Thyroid gland (tissue), 4 donors: ENCODE measurements at places on chromosomes 13 and 19.

DNA sequence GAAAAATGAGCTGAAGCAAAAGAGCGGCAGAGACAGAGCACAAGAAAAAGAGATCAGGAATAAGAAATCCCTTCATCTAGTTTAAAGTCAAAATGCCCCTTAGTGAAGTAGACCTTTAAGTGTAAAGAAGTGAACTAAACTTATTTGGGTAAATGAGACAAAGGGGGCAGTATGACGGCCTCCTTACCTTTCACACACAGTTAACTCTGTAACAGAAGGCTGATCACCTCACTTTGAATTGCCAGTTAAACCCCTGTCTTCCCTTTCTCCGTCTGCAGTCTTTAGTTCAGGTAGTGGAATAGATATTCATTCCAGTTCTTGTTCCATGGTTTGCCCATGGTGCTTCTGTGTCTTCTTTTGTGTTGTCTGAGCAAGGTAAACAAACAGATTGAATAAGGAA lies 1029.8 kb downstream of the DIAPH3 start:
- no peak for DNase-seq
- H3K27me3 ChIP-seq, result no peaks in the 10 kb centered on the region

DNA sequence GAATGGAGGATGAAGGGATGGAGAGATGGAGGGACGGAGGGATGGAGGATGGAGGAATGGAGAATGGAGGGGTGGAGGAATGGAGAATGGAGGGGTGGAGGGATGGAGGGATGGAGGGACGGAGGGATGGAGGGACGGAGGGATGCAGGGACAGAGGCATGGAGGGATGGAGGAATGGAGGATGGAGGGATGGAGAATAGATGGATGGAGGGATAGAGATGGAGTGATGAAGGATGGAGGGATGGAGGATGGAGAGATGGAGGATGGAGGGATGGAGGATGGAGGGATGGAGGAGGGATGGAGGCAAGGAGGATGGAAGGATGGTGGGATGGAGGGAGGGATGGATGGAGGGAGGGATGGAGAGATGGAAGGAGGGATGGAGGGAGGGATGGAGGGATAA lies 22.1 kb downstream of the PIP5K1C start:
- H3K4me3 ChIP-seq, result no peak overlapping the region
- no peaks in the 10 kb centered on the region for H3K36me3 ChIP-seq
- no peaks in the 10 kb centered on the region for H3K4me1 ChIP-seq

DNA sequence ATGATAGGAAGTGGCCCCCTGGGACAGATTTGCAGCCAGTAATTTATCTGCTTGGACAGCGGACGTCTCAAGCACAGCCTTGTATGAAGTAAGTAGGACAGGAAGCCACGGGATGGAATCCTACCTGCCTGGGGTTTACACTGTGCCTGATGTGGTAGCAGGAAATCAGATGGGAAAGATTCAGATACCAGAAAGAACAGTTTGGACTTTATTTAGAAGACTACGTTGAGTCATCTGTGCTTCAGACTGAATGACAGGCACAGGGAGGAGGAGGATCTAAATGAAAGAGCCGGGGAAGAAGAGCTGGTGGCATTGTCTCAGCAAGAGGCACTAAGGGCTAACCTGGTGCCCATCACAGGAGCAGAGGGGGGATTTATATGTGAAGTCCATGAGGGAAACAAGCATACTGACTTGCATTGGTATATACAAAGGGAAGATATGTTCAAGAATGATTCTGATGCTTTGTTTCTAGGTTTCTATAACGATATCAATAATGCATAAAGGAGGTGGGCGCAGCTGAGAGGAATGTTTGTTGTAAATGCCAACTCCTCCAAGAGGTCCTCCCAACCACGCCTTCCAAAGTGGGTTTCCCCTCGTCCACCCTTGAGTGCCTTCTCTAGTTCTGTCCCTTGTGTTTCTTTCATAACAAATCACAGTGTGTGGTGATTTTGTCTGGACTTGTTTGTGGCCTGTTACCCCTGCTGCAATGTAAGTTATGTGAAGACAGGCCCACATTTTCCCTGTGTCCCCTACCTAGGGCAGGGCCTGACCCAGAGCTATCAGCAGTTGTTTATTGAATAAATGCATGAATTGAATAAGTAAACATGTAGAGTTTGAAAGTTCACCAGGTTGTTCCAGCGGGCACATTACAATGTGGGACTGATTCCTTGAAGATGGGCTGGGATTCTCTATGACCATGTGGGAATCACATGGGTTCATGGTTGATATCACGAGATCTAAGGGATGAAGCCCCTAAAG lies 328.4 kb downstream of the SLC7A1 start:
- no peak overlapping the region for H3K27ac ChIP-seq
- H3K36me3 ChIP-seq, result no peaks in the 10 kb centered on the region
- peaks cover 9% of the 10 kb centered on the region for H3K4me1 ChIP-seq
- H3K27me3 ChIP-seq, result no peaks in the 10 kb centered on the region

DNA sequence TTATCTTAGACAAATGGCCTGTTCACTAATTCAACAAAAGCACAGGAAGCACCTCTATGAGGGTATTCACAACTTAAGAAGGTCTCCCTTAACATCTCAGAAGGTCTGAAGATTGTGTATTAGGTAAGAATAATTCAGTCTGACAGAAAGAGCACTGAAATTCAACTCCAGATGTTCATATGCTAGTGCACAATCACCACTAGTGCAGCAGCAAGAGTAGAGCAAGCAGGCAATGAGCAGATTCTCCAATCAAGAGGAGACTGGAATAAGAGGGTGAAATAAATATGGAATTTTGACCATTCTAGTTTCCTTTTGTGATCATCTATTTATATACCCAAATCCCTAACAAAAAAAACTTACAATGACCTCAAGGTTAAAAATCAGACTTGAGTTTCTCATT lies 52.0 kb downstream of the MPHOSPH8 start:
- H3K36me3 ChIP-seq, result no peaks in the 10 kb centered on the region
- no peaks in the 10 kb centered on the region for H3K4me1 ChIP-seq
- DNase-seq, result no peak
- no peak overlapping the region for H3K27ac ChIP-seq

GRCh38 chr13:41708713-41709112 lies 251.4 kb downstream of the RGCC start:
- no peak overlapping the region for H3K27ac ChIP-seq
- peak; percentile 17 for DNase-seq
- H3K27me3 ChIP-seq, result no peaks in the 10 kb centered on the region
- H3K4me3 ChIP-seq, result no peak overlapping the region

DNA sequence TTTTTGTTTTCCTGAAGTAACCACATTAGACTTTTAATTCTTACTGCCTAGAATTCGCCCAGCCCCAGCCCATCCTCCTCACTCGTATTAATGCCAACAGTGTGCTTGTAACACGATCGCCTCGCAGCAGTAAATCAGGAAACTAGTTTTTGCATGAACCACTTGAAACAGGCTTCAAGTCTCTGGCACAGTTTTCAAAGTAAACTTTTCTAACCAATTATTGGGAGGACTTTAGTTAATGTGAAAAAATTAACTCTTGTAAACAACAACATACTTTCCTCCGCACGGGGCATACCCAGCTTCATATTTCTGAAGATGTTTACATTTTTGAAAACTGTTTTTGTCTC lies 39.2 kb downstream of the TNFRSF19 start:
- peaks cover 18% of the 10 kb centered on the region for H3K4me1 ChIP-seq
- peak; percentile 67 for DNase-seq
- no peaks in the 10 kb centered on the region for H3K36me3 ChIP-seq
- H3K27me3 ChIP-seq, result no peaks in the 10 kb centered on the region
- H3K27ac ChIP-seq, result peak overlapping the region; percentile 74

- peak; percentile 4 for DNase-seq
- peak within 1 kb of the TSS; percentile 20 for H3K4me3 ChIP-seq
- no peak within 1 kb of the TSS for H3K27ac ChIP-seq
- no peaks in the 10 kb centered on the region for H3K4me1 ChIP-seq
- no peaks in the 10 kb centered on the region for H3K36me3 ChIP-seq
- no peaks in the 10 kb centered on the region for H3K27me3 ChIP-seq
Measured at GRCh38 chr13:93226623-93227279, at the start of gene GPC6. GPC6 (plus strand) TSS chr13:93226807.

DNA sequence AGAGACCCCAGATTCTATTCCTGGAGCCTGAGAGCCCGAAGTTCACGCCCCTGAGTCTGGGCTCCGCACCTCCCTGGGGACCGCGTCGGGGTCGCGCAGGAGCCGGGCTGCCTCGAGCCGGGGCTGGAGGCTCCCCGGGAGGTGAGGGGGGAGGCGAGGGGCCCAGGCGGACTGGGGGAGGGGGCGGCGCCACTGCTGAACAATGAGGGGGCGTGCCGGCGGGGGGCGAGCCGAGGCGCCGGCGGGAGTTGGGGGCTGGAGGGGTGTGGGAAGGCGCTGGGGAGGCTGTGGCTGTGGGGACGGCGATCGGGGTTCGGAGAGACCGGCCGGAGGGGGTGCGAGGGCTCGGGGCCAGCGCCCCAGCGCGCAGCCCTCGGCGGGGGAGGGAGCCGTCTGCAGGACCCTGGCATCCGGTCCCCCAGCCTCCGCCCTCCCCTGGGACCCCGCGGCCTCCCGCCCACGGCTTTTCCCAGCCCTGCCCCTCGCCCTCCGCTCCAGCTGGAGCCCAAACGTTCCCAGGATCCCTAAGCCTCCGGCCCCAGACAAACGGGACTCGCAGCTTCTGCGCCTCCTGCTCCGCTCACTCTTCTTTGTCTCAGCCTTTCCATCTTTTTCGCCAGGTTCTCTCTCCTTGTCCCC lies 922 bp downstream of the PLEKHG2 start:
- no peaks in the 10 kb centered on the region for H3K27me3 ChIP-seq
- H3K4me3 ChIP-seq, result peak overlapping the region; percentile 77
- peak overlapping the region; percentile 95 for H3K27ac ChIP-seq

DNA sequence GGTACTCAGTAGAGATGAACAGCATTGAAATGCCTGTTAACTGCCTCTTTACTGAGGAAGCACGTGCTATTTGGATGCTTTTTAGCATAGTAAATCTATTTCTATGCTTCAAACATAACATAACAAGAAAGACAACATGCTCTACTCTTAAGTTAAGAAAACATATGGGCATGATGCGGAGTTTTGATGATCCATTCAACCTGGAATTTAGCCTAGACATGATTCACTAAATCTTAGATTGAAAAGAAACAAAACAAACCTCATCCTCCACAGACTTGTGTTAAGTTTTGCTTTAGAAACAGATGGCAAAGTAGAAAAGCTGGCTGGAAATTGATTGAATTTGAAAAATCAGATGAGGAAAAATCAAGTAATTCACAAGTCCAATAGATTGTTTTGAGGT lies 593.8 kb downstream of the OLFM4 start:
- no peaks in the 10 kb centered on the region for H3K4me1 ChIP-seq
- H3K27ac ChIP-seq, result no peak overlapping the region
- no peak for DNase-seq
- no peaks in the 10 kb centered on the region for H3K27me3 ChIP-seq
- no peaks in the 10 kb centered on the region for H3K36me3 ChIP-seq

GRCh38 chr19:38977445-38978325 lies 2.1 kb upstream of the FBXO17 start:
- H3K4me3 ChIP-seq, result no peak overlapping the region
- no peaks in the 10 kb centered on the region for H3K4me1 ChIP-seq
- H3K36me3 ChIP-seq, result no peaks in the 10 kb centered on the region

DNA sequence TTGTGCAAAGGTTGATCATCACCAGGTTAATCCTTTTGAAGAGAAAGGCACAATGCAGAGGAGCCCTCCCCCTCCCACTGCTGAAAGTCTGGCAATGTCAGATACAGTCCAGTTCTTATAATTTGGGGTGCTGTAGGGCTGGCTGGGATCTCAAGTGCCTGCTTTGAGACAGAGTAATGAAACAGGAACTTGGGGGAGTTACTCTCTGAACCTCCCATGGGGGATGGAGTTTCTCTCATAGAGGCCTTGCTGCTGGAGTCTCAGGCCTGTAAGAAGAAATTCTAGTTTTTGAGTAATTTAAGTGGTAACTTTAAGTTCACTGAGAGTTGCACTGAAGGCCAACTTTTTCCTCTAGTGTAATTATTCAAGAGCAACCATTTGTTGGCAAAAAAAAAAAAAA lies 410.5 kb downstream of the KCNRG start:
- no peak overlapping the region for H3K4me3 ChIP-seq
- DNase-seq, result no peak
- H3K4me1 ChIP-seq, result peaks cover 28% of the 10 kb centered on the region

DNA sequence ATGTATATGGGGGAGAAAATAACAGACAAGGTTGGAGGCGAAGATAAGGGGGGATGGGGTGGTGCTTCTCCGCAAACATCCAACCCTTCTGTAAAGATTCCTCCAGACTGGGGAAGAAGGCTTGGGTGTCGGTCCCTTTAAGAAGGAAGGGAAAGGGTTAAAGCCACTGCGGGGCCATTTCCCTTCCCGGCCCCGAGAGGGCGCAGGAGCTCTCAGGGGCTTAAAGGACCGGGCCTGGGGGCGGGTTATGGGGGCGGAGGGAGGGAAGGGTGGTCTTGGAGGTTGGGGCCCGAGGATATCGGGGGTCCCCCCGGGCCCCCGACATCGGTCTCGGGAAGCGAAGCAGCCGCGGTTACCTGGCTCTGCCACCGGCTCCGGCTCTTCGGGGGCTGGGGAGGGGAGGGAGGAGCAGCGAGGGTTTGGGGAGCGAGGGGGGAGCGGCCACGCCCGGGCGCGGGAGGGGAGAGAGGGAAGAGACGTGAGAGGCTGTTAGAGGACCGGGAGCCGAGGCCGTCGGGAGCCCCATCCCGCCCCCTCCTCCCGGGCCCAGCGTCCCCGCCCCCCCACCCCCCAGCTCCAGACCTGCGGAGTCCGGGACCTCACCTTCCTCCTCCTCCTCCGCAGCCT lies 2.8 kb downstream of the TNNT1 start:
- H3K4me3 ChIP-seq, result no peak overlapping the region
- peaks cover 28% of the 10 kb centered on the region for H3K27me3 ChIP-seq
- H3K27ac ChIP-seq, result no peak overlapping the region
- DNase-seq, result no peak

GRCh38 chr13:63979951-63980350 lies 2564.3 kb upstream of the PCDH20 start:
- no peak for DNase-seq
- no peak overlapping the region for H3K4me3 ChIP-seq
- H3K27me3 ChIP-seq, result no peaks in the 10 kb centered on the region

DNA sequence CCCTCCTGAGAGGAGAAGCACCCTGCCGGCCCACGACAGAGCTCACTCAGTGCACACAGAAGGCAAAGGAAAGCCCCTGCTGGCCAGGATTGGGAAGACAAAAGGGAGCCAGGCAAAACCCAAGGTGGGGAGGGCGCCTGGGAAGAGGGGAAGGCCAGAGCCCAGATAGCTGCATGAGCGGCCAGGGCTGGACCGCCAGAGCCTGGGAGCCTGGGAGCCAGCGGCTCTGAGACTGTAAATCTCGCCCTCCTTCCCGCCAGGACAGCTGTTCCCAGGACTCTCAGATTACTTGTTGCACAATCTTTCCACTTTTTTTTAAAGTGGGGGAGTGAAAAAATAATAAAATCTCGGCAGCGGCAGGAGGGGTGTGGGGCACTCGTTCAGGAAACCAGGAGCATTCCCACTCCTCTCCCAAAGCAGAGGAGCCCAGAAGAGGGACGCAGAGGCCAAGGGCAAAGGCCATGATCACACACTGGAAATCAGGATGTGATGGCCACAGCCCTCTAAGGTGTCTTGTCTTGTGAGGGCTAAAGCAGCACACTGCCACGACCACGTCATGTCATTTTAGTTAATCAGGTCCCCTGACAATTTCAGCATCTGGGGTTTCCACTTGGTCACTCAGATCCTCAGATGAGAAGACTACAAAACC lies 19.6 kb upstream of the EPHX3 start:
- peaks cover 61% of the 10 kb centered on the region for H3K36me3 ChIP-seq
- no peak overlapping the region for H3K4me3 ChIP-seq
- H3K4me1 ChIP-seq, result peaks cover 4% of the 10 kb centered on the region
- peak overlapping the region; percentile 69 for H3K27ac ChIP-seq
- peak; percentile 38 for DNase-seq

GRCh38 chr19:9782338-9782737 lies 13.8 kb upstream of the ZNF846 start:
- no peaks in the 10 kb centered on the region for H3K27me3 ChIP-seq
- H3K4me3 ChIP-seq, result no peak overlapping the region
- H3K36me3 ChIP-seq, result no peaks in the 10 kb centered on the region
